HepG2 (cell line): ENCODE measurements at places on chromosomes 1 and 21. TPM values are rescaled to one million over a fixed set of nuclear protein-coding genes. Genes with fewer than 3 reads are reported as not detected.

FLG gene
- not detected in 2 replicates for total RNA-seq

MYCL gene
- total RNA-seq, result 0.31 and 0.42 TPM in 2 replicates

SPRR2F gene
- not detected in 2 replicates for total RNA-seq

CDK18 gene
- 3.2 and 6.4 TPM in 2 replicates for total RNA-seq

CYP4X1 gene
- 0.07 TPM in 1 of 2 replicates, not detected in the other for total RNA-seq

KIF17 gene
- total RNA-seq, result 0.24 and 0.25 TPM in 2 replicates
